ENCODE measurements at places on chromosomes 5 and 9.

DNA sequence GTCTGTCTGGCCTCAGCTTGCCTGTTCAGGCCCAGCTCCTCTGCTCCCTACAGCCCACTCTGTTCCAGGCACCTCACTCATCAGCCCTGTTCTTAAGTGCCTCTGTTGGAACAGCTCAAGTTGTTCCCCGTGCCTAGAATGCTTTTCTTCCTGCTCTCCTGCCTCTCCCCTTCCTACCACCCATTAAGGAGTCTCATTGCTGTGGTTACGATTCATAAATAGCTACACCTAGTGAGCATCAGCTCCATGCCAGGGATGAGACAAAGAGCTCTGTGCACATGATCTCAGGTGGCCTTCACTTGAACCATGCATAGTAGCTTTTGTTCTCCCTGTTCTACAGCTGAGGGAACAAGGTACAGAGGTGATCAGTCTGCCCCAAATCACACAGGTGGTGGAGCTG, 54.3 kb downstream of the PSD2 start:
- DNase-seq, result no peak

DNA sequence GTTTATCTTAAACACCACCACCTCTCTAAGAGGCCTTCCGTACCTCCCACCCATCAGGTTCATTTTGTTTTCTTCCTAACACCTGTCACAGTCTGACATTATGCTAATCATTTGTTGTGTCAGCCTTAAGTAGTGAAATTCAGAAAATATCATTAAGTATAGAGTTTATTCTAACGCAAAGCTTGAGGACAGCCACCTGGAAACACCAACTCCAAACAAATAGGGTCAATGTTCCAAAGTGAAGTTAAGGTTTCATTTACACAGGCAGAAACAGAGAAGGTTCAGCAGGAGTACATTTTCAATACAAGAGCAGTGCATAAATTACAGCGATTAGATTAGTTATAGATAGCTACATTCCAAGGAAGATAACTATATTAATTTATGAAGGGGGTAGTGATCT, 1.3 kb upstream of the SMC5 start:
- DNase-seq, result no peak

DNA sequence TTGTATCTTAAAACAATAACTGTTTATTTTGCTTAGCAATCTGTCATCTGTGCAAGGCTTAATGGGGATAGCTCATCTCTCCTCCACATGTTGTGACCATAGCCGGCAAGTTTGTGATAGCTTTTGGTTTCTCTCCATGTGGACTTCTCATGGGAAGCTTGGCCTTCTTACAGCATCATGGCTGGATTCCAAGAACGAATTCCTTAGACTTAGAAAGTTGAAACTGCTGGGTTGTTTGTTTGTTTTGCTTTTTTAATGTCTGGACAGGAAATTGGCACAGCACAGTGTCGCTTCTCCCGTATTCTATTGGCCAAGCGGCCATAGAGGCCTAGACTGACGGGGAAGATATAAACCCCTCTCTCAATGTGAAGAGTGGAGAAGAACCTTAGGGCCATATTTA, 61.0 kb upstream of the PRDM9 start:
- DNase-seq, result no peak

DNA sequence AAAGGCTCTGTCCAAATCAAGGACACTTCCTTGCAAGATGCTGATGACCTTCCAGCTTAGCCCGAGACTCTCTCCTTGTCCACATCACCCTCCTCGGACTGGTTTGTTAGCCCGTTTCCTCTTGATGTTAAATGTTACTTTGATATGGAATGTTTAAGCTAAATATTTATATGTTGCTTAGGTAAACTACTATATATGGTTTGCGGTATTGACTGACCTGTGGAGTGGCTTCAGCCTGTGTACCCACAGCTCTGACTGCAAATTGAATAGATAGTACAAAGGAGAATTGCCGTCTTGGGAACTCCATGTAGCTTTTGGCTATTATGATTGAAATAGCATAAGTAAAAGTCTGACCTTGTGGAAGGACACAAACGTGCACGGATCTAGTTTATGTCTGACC, 422.0 kb downstream of the YTHDC2 start:
- no peak for DNase-seq

- DNase-seq, result peak; percentile 13
These were observed 186.7 kb downstream of the PDZD2 start for GRCh38 chr5:31825518-31826068.

- DNase-seq, result no peak
These were observed 47.4 kb downstream of the POLK start for GRCh38 chr5:75558981-75559632.

- no peak for DNase-seq
These were observed 22.9 kb downstream of the PDGFRB start for GRCh38 chr5:150132740-150133139.
